ENCODE measurements at places on chromosomes 6 and 20. TPM values are rescaled to one million over a fixed set of nuclear protein-coding genes. Genes with fewer than 3 reads are reported as not detected.

The OR10C1 gene
- total RNA-seq: not detected

- no peaks in the 10 kb centered on the region for H3K4me1 ChIP-seq
- no peak overlapping the region for H3K27ac ChIP-seq
- H3K4me3 ChIP-seq: no peak overlapping the region
- DNase-seq: no peak
Measured at GRCh38 chr6:6152060-6152459, 145.3 kb upstream of the NRN1 start.

GRCh38 chr20:51223183-51223720 is 200.3 kb upstream of the KCNG1 start:
- no peaks in the 10 kb centered on the region for H3K4me1 ChIP-seq
- no peaks in the 10 kb centered on the region for H3K27me3 ChIP-seq
- no peaks in the 10 kb centered on the region for H3K36me3 ChIP-seq
- DNase-seq: no peak
- no peak overlapping the region for H3K4me3 ChIP-seq

- H3K4me3 ChIP-seq: no peak overlapping the region
- no peaks in the 10 kb centered on the region for H3K27me3 ChIP-seq
- H3K4me1 ChIP-seq: no peaks in the 10 kb centered on the region
- no peak overlapping the region for H3K27ac ChIP-seq
- no peaks in the 10 kb centered on the region for H3K36me3 ChIP-seq
Measured at GRCh38 chr6:135884136-135884535, 32.6 kb downstream of the PDE7B start.

GRCh38 chr20:54456961-54457360 is 18.4 kb upstream of the DOK5 start:
- peaks cover 3% of the 10 kb centered on the region for H3K4me1 ChIP-seq
- no peaks in the 10 kb centered on the region for H3K36me3 ChIP-seq
- no peak for DNase-seq
- no peak overlapping the region for H3K27ac ChIP-seq
- H3K27me3 ChIP-seq: no peaks in the 10 kb centered on the region
- H3K4me3 ChIP-seq: no peak overlapping the region

The BANF2 gene
- total RNA-seq: not detected

DNA sequence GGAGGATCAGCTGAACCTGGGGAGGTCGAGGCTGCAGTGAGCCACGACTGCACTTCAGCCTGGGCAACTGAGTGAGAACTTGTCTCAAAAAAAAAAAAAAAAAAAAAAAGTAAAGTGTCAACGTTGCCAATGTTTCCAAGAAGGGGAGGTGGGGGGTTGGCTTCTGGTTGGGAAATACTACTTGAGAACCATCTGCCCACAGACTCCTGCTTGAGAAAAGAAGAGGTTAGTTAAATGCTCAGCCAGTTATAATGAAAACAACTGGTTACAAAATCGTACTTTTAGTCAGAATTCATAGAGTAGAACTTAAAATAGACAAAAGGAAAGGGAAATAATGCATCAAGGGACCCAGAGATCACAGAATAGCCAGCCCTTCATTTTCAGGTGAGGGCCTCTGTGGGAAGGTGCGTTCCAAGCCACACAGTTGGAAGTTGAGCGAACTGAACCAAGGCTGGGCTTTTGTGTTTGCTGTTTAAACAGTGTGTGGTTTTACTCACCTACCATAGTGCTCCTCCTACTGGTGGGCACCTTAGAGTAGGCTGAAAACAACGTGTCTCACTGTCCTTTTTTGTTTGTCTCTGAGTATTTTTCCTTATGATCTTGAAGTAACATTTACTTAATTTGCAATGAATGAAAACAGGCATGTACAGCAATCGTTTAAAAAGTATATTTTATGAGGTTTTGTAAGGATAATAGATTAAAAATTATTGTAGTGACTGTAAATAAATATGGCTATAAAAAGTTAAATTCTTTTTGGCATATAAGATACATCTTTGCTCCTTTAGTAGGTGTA is 200.7 kb downstream of the BCAS1 start:
- no peak overlapping the region for H3K4me3 ChIP-seq
- H3K36me3 ChIP-seq: no peaks in the 10 kb centered on the region
- DNase-seq: peak; percentile 70
- H3K4me1 ChIP-seq: peaks cover 25% of the 10 kb centered on the region

DNA sequence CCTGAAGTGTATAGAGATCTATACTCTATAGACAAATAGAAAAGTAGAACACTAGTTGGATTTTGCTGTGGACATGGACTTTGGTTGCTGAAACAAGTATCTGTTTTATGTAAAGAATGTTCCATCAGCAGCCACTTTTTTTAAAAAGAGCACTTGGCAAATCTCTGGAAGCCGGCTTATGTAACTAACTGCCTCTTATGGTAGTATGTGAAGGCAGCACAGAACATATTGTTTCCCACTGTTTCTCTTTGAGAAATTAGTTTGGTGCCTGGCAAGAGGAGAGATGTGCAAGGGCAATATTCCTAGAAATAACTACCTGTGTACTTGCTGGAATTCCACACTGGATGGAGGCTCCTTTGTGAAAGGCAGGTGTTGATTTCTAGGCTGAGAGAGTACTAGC is 242.3 kb upstream of the PREP start:
- H3K36me3 ChIP-seq: no peaks in the 10 kb centered on the region
- DNase-seq: no peak
- H3K4me1 ChIP-seq: no peaks in the 10 kb centered on the region
- H3K27me3 ChIP-seq: no peaks in the 10 kb centered on the region
- H3K4me3 ChIP-seq: no peak overlapping the region

The ENPP5 gene
- not detected for total RNA-seq

DNA sequence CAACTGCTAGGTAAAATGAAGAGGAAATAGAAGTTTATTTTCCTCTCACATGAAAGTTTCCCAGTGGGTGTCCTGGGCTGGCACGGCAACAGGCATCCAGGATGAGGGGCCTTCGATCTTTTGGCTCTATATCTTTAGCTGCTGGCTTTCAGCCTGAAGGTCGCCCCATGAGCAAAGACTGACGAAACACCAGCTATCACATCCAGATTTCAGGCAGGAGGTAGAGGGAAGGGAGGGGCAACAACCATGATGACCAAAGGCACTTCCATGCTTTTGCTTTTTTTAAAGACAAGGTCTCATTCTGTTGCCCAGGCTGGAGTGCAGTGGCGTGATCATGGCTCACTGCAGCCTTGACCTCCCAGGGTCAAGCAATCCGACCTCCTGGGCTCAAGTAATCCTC is 387.9 kb downstream of the RNGTT start:
- no peak for DNase-seq
- H3K36me3 ChIP-seq: no peaks in the 10 kb centered on the region

DNA sequence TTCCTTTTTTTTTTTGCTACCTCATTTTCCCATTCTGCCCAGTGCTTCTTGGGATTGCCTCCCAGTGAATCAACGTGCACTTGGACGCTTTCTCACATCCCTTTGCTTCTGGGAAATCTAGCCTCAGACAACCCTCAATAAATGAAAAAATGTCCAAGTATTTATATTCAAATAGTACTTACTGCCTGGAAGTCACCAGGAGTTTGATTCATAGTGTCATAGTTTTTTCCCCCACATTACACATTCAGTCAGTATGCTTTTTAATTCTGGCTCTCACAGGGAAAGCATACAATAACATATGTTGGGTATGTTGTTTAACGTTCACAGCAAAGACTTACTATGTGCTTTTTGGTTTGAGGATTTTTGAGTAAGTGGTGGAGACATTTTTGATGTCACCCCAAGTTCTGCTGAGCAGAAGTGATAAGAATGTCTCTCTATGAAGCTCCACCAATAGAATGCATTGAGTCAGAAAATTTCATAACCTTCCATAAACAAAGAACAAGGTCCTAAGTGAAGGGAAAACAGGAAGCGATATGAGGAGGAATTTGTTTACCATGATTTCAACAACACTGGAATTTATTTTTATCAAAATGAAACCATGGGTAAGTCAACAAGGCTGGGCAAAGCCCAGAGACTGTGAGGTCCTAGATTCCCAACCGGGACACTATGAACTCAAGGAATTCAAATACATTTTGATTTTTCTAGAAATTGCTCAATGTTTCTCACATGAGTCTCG is 301.2 kb upstream of the BMP2 start:
- no peak overlapping the region for H3K27ac ChIP-seq
- no peak overlapping the region for H3K4me3 ChIP-seq
- no peaks in the 10 kb centered on the region for H3K36me3 ChIP-seq
- no peaks in the 10 kb centered on the region for H3K4me1 ChIP-seq

DNA sequence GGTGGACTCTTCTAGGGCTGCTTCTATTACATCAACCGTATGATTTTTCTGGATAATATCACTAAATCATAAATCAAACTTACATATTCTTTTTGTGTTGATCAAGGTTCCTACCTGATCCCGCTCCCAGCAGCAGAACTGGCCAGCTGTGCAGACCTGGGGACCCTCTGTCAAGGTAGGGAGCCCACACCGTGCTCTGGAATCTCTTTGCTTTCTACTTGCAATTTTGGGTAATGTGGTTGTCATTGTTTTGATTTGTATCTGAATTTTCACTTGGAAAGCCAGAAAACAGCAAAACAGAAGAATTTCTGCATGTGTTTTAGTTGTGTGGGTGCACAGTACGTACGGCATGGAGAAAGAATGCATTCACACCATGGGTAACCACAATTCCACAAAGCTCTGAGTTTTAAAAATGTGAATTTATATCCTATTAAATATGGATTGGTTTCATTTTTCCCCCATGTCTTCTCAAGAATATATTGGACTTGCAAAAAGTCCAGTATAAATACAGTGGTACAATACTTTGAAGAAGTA is 80.1 kb downstream of the ADGRG6 start:
- no peak for DNase-seq
- H3K4me1 ChIP-seq: no peaks in the 10 kb centered on the region
- H3K4me3 ChIP-seq: no peak overlapping the region
- no peaks in the 10 kb centered on the region for H3K27me3 ChIP-seq

DNA sequence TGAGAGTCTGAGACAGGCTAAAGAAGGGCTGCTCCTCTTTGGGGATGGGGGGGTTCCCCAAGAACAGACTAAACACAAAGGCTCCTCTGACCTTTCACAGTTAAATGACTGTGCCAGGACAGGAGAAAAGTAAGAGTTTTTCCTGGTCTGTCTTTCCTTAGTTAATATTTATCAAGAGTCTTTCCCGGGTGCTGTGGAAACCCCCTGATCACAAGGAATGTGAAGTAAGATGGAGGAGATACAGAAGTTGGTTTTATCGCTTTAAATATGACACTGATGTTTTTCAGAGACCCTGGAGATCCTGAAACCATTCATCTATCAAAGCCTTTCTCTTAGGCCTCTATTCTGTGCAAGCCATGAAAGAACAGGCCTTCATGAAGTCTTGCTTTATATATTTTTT is 105.8 kb downstream of the RNF144B start:
- no peak for DNase-seq
- H3K36me3 ChIP-seq: no peaks in the 10 kb centered on the region
- no peaks in the 10 kb centered on the region for H3K27me3 ChIP-seq
- H3K4me3 ChIP-seq: no peak overlapping the region
- no peak overlapping the region for H3K27ac ChIP-seq

DNA sequence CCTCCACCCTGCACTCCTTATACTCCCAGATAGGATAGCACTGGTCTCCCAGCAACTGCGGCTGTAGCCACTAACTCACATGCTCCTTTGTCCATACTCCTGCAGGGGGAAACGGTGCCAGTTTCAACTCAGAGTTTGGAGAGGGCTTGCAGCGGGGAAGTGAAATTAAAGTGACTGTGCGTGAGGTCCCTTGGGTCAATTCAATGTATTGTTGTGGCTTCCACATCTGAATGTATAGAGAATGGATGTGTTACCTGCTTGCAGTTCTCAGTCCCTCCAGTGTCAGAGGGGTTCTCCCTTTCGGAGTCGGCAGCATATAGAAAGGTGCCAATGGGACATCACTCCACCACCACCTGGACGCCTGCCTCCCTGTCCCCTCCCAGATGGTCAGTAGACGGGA is 93.6 kb upstream of the CNKSR3 start:
- no peak overlapping the region for H3K27ac ChIP-seq
- no peaks in the 10 kb centered on the region for H3K27me3 ChIP-seq
- no peak overlapping the region for H3K4me3 ChIP-seq
- H3K36me3 ChIP-seq: no peaks in the 10 kb centered on the region
- DNase-seq: peak; percentile 42

DNA sequence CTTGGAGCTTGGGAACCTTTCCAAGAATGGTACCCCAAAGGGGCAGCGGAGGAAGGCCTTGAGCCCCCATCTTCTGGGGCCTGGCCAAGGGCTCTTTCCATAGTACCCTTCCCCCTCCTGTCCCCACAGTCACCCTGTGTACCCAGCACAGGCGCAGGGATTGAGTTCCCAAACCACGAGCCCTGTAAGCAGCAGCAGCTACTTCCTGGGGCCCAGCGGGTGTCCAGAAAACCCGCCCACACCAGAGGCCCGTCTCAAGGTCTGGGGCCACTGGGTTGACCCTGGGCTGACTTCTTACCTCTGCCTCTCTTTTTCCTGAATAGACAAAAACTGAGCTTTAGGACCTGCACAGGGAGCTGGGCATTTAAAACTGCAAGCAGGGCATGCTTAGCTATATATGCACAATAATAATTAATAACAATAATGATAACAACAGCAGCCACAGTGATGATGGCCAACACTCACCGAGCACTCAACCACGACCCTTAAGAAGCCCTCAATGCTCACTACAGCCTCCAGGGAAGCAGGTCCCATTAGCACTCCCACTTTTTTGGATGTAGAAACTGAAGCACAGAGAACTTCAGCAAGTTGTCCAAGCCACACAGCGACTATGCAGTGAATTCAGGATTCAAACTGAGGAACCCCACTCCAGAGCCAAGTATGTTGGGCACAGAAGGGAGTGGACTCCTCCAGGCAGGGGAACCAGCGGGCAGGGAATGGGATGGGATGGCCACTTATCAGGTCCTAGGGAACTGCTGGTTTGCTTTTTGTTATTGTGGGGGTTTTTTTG is 14.5 kb downstream of the NOL4L start:
- no peaks in the 10 kb centered on the region for H3K36me3 ChIP-seq
- H3K4me3 ChIP-seq: no peak overlapping the region
- DNase-seq: no peak
- H3K27ac ChIP-seq: no peak overlapping the region
- H3K27me3 ChIP-seq: no peaks in the 10 kb centered on the region

GRCh38 chr20:41905199-41905598 is 287.0 kb upstream of the CHD6 start:
- DNase-seq: no peak
- peaks cover 5% of the 10 kb centered on the region for H3K4me1 ChIP-seq
- H3K27ac ChIP-seq: no peak overlapping the region

DNA sequence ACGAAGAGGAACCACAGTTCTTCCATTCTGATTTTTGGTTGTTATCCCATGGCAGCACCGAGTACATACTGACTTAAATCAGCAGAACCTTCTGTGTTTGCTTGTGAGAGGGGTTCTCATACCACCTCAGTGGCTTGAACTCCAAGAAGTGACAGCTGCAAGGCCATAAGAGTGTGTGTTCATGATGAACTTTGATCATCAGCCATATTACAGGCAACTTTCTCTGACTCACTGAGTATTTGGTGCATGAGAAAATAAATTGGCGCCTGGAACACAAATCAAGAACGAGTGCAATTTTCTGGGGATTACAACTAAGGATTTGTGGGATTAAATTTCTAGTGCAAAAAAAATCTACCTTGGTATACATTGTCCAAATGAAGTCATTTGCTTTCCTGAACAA is 68.9 kb downstream of the CYP39A1 start:
- H3K27me3 ChIP-seq: no peaks in the 10 kb centered on the region
- DNase-seq: no peak
- H3K36me3 ChIP-seq: no peaks in the 10 kb centered on the region
- no peak overlapping the region for H3K27ac ChIP-seq
- no peak overlapping the region for H3K4me3 ChIP-seq

Data from Karpas-422 (cell line).